ENCODE measurements at places on chromosomes 4 and X.
A peak's percentile ranks its signal among the peaks of the same experiment; 100 is the strongest.

DNA sequence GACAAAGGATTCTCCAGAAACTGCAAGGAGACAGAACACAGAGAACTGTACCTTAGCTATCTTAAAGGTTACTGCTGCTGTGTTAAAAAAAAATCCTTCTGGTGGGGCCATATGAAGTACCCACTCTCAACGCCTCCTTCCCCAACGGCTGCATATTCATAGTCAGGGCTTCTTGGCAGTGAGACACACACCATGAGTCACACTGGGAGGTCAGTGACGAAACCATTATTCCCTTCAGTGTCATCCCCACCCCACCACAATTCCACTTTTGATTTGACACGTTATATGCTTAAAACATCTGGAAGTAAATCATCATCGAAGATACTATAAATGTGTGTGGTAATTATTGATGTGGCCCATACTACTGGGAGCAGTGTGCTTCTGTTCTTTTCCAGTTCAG, 271.5 kb downstream of the LDB2 start:
- DNase-seq: no peak

- no peak for DNase-seq
Observed at GRCh38 chr4:35653451-35653850, 590.9 kb downstream of the ARAP2 start.

DNA sequence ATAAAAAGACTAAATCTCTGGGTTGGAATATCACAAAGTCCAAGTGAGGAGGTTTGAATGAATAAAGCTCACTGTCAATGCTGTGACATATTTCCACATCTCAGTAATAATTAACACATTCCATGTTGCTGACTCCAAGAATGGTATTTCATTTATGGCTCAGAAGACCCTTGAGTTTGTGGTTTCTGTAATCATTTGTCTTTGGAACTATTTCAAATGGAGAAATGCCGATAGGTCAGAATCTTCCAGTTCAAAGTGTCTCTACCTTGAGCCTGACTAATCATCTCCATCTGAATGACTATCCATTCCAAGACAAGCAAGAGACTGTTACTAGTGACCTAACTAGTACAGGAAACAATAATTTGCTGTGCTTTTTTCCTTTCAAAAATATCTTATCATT, 24.2 kb upstream of the SLC2A9 start:
- no peak for DNase-seq

DNA sequence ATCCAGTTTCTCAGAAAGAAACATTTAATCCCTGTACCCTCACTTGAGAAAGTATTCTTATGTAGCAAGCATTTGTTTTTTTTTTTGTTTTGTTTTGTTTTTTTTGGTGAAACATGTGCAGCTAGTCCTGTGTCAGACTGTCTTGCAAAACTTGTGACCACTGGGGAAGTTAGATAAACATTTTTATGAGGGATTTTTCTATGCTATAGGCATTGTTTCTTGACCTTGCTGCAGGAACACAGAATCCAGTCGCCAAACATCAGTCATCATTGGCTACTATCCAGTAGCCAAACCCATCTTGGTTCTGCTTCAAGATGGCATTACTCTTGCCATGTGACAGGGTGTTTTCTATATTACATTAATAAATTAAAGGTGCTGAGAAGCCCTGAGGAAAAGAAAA, 7.7 kb upstream of the MAPK10 start:
- DNase-seq: no peak

DNA sequence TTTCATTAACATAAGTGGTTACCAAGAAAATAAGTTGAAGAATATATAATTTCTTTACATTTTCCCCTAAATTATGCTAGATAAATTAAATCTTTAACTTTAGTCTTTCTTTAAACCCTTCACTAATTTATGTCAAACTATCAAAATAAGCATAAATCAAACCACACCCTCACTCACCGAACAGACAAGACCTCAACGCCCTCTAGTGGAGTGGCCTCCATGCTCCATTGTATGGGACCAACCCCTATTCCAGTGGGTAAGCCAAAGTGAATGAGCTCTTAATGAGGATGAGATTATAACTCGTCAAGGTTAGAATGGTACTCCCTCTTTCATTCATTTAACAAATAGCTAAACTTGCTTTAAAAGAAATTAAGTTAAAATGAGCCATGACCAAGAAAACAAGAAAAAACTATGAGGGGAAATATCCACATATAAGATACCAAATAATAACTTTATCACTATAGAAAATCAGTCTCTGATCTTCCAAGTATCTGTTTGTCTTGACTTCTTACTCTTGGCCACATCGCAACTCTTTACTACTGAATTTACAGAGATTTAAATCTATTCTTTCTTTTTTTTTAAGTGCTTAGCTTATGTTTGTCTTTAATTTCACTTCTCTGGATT, 15.6 kb upstream of the BBS12 start:
- peak; percentile 43 for DNase-seq

DNA sequence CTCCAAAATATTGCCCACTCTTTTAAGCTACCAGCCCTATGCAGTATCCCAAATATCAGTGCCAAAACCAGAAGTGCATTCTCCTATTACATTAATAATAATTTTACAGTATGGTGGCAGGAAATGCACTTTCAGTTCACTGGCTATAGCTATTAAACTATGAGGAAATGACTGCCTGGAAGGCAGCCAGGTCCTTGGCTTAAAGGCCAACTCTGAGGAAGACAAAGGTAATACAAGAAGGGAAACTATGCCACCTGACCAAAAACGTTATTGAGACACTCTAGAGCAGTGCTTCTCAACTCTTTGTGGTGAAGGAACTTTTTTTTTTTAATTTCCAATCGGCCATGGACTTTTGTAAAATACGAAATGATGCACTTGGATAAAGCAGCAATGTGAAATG, 133.6 kb upstream of the VAMP7 start:
- no peak for DNase-seq

DNA sequence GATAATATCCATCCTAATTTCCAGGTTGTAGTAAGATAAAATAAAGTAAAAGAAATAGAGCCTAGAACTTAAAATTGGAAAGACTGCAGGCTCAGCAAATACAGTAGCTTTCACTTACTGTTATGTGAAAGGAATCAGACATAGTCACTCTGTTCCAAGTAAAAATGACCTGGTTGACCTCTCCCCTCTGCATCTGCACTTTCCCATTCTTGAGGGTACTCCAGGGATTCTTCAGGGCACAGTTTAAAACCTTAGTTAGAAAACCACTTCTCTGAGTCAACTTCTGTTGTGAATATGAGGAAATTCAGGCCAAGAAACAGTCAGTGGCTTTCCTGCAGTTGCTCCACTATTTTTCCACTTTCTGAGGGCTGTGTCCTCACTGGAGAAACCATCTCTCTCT, 42.9 kb downstream of the FRAS1 start:
- DNase-seq: no peak

DNA sequence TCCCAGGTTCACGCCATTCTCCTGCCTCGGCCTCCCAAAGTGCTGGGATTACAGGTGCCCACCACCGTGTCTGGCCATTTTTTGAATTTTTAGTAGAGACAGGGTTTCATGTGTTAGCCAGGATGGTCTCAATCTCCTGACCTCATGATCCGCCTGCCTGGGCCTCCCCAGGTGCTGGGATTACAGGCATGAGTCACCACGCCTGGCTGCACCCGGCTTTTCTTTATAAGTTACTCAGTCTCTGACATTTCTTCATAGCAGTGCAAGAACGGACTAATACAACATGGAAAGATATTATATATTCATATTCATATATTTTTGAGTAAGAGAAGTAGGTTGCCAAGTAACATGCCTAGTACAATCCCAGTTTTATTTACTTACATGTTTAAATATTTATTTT, 22.9 kb downstream of the SHROOM3 start:
- no peak for DNase-seq

DNA sequence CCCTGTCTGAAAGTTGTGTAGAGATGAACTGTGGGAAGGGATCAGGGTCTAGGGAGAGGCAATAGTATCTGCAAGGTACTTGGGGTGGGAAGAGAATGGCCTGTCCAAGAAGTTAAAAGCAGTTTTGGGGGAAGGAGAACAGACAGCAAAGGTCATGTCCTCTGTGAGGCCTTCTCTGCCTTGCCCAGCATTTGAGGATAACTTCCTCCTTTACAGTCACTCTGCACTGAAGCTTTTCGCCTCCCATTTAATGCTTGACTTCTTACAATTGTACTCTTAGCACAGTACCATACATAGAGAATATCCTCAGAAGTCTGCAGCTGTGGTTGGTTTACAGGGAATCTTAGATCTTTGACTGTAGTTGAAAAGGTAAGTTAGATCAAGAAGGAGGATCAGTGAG, 121.8 kb upstream of the AP1S2 start:
- no peak for DNase-seq

- peak; percentile 67 for DNase-seq
Observed at GRCh38 chr4:1512738-1513660, 106.8 kb upstream of the NKX1-1 start.

DNA sequence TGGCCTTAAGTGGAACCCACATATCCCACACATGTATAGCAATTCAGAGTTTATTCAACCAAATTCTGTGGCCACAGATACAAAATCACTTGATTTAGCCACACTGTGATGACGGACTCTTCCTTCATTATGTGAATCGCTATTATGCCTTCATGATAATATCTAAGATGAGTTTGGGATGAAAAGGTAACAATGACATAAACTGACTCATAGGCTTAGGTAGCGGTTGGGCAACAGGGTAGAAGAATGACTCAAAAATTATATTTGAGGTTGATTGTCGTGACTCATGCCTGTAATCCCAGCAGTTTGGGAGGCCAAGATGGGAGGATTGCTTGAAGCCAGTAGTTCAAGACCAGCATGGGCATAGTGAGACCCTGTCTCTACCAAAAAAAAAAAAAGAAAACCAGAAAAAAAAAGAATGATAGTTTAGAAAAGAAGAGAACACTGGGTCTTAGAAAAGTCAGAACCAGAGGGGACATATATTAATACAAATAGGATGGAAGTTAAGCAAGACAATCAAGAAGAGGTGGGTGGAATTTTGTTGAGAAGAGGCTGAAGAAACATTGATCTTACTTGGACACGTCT, 70.4 kb upstream of the USP9X start:
- no peak for DNase-seq

DNA sequence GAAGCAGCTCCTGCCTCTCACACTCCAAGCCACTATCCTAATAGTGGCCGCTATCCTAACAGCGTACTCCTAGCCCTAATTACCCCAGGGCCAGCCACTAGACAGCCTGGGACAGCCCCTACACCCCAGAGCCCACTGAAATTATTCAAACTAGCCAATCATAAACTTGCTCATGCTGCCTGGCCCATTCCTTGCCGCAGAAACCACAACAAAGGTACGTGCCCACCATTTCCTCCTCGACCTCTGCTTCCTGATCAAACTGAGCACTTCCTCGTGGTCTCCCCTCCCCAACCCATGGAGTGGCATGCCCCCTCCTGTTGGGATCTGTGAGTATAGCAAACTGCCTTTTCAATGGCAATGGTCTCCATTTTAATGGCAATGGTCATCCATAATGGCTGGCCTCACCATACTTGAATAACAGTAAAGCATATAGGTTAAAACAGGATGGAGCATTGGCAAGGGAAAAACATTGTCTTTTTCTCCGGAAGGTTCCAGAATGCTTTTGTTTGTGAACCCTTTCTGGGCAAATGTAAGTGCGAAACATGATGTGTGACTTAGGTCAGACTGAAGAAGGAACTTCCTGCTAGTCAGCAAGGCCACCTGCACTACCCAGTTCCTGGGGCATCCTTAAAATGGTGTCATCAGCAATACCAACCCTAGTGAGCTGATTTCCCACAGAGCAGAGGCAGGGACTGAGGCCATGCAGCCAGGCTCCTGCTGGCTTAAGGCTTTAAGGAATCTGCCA, 107.1 kb upstream of the ATP6AP2 start:
- no peak for DNase-seq

DNA sequence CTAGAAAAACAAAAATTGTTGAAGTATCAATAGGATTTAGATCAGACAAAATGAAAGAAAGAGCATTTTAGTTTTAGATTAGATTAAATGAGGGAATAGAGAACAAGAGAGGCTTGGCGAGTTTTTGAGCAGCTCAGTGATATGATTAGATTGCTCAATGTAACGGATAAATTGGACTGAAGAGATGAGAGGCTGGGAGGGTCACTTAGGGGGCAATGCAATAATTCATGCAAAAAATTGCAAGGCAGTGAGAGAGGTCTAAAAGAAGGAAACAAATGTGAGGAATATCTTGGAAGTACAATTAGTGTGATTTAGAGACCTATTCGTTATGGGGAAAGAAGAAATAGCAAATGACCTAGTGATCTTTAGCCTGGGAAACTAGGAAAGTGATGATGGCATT, 50.3 kb upstream of the BMP3 start:
- no peak for DNase-seq

DNA sequence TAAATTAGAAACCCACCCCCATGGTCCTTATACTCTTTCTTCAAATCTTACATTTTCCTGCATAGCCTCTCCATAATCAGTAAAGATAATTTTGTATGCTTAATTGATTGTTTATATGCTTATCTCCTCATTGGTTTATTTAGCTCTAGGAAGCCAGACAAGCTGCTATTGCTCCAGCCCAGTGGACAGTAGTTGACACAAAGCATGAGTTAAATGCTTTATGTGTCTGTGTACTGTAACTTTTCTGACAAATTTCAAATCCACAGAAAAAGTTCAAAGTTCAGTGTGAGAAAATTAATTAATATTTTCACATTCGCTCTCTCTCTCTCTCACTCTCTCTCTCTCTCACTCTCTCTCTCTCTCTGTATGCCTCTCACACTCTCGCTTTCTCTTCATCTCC, 181.7 kb downstream of the GABRB1 start:
- no peak for DNase-seq

DNA sequence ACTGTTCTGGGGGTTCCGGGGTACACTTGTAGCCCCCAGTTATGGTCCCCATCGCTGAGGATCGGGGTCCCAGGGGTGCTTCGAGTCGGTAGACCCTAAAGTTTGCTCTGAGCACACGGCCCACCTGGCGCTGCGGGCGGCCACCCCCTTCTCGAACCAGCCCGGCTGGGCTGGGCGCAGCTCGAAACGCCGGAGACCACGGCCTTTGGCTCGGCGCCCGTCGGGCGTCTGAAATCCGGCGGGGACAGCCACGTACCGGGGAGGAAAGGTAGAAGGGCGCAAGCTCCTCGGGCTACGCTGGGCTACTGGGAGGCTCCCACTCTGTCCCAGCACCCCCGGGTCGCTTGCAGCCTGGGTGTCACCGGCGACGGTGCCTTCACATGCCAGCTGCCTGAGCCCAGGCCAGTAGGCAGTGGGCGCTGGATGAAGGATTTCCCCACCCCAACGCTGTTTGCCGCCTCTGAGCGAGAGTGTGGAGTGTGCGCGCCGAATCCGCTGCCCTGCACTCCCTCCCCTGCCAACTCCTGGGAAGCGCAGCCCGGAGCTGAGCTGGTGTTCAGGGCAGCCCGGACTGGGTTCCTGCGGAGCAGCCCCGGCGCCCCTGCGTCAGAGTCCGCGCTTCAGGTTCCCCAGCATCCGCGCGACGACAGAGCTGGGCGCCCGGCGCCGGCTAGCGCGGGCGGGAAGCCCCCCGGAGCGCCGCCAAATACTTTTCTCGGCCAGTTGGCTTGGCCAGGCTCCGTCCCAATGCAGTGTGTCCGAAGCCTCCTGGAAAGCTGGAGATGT, 637 bp downstream of the MAMLD1 start:
- DNase-seq: no peak

- DNase-seq: no peak
Observed at GRCh38 chr4:98663226-98664006, 5.0 kb upstream of the TSPAN5 start.

GRCh38 chr4:121881158-121881557, 10.9 kb upstream of the BBS7 start:
- no peak for DNase-seq

- no peak for DNase-seq
Observed at GRCh38 chr4:163568843-163569242, 74.4 kb downstream of the TMA16 start.

Data from neuronal stem cell (in vitro differentiated cells).